ENCODE measurements at places on chromosomes 7 and 10. TPM values are rescaled to one million over a fixed set of nuclear protein-coding genes. Genes with fewer than 3 reads are reported as not detected.

DNA sequence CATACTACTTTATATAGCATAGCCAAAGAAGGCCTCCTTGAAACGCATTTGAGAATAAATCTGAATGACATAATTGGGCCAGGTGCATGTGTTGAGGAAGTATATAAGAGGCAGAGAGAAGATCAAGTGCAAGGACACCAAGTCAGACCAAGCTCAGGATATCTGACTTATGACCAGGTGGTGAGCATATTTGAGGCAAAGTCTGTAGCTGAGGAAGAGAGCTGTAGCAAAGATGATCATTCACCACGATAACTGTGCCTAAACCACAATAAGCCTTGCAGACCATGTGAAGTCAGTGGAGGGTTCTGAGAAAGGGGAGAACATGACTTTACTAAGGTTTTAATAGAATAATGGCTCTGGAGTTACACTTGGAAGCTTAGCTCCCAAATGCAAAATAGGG, 292.3 kb downstream of the SORCS1 start:
- no peak for DNase-seq

DNA sequence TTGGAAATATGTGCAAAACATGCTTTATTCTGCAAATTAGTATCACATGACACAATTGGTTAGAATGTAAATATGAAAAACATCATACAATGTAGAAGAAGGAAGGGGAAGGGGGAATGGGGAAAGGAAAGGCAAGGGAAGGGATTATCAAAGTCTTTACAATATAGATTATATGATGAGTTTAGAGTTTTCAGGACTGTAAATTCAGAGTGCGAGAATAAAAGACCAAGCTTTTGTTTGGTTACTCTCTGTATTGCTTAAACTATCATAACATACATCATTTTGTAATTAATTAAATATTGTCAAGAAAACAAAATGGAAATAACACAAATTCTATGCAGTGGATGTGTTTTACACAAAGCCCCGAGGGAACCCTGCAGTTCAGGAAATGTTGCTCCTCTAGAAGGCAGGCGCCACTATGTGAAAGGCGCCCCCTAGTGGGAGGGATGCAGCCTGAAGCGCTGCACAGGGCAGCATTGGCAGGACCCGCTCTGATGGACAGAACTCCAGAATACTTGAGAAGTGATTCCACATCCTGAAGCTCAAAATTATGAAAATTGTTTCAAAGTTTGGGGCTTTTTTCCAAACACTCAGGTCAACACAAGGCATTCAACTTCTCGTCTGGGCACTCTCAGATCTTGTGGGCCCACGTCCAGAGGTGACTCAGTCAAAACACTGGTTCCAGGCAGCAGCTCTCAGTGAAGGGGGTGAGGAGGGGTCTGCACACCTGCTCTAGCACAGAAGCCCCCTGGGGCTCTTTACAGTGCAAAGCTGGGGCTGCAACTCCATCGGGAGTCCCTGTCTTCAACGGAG, 31.6 kb upstream of the TMEM254 start:
- peak; percentile 77 for DNase-seq

GRCh38 chr7:47249361-47249760, 332.6 kb downstream of the TNS3 start:
- no peak for DNase-seq

GRCh38 chr10:80184291-80184690, 21.0 kb downstream of the ANXA11 start:
- no peak for DNase-seq

ANXA11 gene
- 371 TPM for total RNA-seq

ASZ1 gene
- not detected for total RNA-seq

FOXI2 gene
- not detected for total RNA-seq

PLEKHS1 gene
- not detected for total RNA-seq

DNA sequence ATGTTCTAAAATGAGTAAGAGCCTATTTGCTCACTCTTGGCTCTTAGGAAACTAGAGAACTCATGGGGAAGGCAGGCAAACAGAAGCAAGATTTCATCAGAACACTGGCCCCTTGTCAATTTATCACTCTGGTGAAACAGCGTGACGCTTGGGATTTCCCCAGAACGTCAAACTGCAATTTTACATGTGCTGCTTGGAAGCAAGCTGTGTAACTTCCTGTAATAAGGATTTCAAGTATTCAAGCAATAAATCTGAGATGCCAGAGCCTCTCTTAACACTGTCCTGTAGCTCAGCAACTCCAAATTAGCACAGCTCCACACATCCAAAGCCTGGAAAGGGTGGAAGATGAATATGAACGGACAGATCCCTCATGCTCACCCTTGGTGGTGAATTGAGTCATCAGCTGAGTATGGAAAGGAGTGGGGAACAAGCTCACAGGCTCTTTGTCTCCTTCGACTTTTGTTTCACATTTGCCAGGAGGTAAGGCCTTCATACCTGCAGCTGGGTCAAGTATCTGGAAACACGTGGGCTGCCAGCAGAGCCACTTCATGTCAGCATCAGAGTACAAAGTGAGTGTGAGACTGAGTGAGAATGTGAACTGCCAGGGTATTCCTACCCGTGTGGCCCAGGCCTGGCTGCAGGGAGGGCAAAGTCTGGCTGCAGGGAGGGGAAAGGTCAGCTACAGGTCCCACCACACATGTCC, 140.4 kb upstream of the NAMPT start:
- DNase-seq: peak; percentile 68

- DNase-seq: no peak
These were observed 149.4 kb downstream of the USP6NL start for GRCh38 chr10:11462071-11462470.

CDK1 gene
- total RNA-seq: 1.6 TPM

DNA sequence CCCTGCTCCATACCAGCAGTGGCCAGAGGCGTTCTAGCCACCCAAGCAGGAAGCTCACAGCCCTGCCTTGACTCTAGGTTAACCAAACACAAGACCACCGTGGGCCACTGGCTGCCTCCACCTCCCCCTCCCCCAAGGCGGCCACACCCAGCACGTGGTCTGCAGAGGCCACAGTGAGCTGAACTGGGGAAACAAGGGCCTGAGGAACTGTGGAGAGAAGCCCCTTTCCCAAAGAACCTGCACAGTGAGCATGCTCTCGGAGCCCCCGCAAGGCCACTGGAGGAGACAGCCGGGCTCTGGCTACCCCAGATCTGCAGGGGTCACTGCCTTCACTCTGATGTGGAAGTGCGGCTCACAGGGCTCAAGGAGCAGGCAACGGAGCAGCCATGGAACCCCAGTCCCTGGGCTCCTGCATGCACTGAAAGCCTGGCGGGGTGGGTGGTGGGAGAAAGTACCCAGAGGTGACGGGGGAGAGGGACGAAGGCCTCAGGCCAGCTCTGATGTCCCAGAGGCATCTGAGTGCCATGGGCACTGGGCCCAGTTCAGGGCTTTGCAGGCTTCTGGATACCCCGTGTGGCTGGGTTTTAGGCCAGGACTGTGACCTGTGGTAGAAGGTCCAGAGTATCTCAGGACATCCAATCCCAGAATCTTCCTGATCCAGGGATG, 189.2 kb downstream of the EBF3 start:
- no peak for DNase-seq

TLL2 gene
- total RNA-seq: 1.9 TPM

DNA sequence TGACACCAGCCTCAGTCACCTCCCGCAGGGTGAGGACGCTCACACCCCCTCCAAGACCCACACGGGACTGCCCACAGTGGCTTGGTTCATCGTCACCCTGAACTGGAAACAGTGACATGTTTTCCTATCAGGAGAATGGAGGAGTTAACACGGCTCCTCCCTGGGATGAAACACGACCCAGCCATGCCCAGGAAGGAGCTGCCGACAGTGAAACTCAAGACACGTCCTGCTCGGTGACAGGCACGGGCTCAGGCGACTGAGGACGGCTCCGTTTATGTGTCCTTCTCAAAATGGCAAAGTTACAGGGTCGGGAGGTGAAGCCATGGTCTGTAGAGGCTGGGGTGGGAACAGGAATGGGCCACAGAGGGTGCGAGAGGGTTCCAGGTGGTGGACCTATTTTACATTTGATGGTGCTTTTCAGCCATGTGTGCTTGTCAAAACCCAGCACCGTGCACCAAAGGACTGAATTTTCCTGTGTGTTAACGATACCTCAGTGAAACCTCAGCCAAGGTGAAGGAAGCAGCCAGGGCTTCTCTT, 272.4 kb downstream of the ADARB2 start:
- DNase-seq: no peak

DNA sequence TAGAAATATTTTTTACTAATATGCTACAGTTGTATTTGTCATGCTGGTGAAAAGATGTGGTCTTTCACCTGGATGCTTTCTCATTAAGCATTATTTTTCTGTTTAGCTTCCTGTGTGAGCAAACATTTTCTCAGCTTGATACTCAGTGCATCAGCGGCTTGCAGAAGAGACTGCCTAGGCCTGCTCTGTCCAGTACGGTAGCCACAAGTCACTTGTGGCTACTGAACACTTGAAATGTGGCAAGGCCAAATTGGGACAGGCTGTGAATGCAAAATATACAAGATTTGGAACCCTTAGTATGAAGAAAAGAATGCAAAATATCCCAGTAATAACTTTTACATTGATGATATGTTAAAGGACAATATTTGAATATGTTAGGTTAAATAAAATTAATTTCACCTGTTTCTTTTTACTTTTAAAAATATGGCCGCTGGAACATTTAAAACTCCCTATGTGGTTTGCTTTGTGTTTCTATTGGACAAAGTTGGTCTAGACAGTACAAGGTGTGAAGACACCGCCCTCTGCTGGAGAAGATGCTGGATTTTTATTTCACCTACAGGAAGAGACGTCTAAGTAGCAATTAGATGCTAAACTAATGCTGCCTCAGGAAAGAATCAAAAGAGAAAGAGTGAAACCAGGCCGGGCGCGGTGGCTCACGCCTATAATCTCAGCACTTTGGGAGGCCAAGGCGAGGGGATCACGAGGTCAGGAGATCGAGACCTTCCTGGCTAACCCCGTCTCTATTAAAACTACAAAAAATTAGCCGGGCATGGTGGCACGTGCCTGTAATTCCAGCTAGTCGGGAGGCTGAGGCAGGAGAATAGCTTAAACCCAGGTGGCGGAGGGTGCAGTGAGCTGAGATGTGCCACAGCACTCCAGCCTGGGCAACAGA, 5.3 kb downstream of the SRGN start:
- peak; percentile 81 for DNase-seq

- no peak for DNase-seq
These were observed 23.3 kb upstream of the PARD3 start for GRCh38 chr10:34838366-34838900.

- no peak for DNase-seq
These were observed 41.1 kb downstream of the MINPP1 start for GRCh38 chr10:87545783-87546182.

- DNase-seq: no peak
These were observed 66.1 kb downstream of the PRPF18 start for GRCh38 chr10:13652860-13653259.

DNA sequence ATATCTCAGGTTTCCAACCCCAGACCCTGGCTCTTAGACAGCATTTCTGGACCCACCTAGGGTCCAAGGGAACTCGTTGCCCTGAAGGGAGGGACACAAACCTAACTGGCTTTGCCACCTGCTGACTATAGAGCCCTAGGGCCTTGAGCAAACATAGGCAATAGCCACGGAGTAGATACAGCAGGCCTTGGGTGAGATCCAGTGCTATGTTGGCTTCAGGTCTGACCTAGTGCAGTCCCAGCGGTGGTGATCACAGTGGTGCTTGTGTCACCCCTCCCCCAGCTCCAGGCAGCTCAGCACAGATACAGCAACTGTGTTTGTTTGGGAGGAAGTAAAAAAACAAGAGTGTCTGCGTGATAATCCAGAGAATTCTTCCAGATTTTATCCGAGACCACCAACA, 9.7 kb upstream of the TNKS2 start:
- DNase-seq: no peak

GRCh38 chr10:639751-640672, 49.5 kb downstream of the DIP2C start:
- peak; percentile 42 for DNase-seq

GRCh38 chr7:51644216-51644615, 327.6 kb upstream of the COBL start:
- DNase-seq: no peak

GRCh38 chr7:78039790-78040776, 241.5 kb downstream of the PHTF2 start:
- peak; percentile 75 for DNase-seq

MOGAT3 gene
- not detected for total RNA-seq

WIPF3 gene
- total RNA-seq: 2.8 TPM

- peak; percentile 73 for DNase-seq
These were observed 533.1 kb downstream of the KCNMA1 start for GRCh38 chr10:77104459-77104980.

GRCh38 chr10:91762878-91763277, 35.3 kb upstream of the TNKS2 start:
- DNase-seq: no peak

- DNase-seq: no peak
These were observed 1.4 kb downstream of the FBXW4 start for GRCh38 chr10:101693651-101693977.

MMRN2 gene
- total RNA-seq: 65.5 TPM

- DNase-seq: no peak
These were observed 30.6 kb downstream of the ZC3HAV1 start for GRCh38 chr7:139078911-139079310.

NXPH1 gene
- not detected for total RNA-seq

DNA sequence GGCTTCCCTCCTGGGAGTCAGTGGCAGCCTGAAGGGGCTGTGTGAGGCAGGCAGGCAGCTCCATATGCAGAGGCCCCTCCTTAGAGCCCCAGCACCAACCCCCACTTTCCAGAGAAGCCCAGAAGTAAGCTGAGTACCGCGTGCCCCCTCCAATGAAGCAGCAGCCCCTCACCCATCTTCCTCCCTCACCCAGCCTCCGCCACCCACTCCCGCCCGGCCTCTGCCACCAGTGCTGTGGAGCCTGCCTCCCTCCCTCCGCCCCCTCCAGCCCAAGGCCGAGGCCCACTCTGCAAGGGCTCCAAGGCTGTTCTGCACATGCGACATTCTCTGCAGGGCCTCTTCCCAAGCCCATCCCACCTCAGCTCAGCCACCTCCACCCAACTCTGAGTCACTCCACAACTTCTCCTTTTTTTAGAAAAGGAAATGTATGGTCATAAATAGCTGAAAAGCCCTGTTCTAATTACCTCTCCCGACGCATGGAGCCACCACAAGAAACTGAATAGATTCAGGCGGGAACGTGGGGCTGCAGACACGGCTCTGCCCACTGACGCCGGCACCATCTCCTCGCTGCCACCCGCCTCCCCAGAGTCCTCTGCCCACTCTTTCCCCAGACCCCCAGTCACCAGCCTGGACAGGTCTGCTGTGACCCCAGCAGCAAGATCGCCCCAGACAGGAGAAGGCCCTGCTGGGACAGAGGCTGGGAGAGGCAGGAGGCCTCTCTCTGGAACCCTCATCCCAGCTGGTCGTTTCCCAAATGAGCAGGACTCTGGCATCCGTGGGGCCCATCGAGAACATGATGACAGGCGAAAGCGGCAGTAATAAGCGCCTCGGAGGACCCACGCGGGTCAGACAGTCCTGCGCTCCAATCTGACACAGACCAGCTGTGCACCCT, 213.9 kb downstream of the MAD1L1 start:
- peak; percentile 80 for DNase-seq

Measured in right cardiac atrium (tissue), 5 donors.